Muscle of leg (tissue), 16 donors: ENCODE measurements at places on chromosomes 7 and 10.

- peak; percentile 86 for DNase-seq
These were observed 897.8 kb downstream of the CNTNAP2 start for GRCh38 chr7:147014286-147014955.

DNA sequence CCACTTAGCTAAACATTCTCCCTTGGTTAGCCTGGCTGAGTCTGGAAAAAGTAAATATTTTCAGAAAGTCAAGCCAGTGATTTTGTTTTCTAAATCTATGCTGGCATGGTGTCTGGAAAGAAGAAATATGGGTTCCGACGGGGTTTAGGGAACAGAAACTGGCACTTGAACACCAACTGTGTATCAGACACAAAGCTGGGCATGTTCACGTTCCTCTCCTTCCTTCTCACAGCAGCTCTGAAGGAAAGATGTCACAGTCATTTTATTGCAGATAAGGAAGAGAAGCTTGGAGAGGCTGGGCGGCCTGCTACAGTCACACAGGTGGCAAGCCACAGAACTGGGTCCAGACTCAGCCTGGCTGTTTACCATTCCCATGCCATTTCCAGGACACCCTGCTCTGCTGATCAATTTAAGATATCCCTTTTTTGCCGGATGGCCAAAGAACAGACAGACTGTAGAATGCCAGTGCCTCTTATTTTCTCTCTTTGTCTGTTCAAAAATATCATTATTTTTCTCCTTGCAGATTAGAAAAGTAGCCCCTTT lies 118.8 kb downstream of the HERPUD2 start:
- peak; percentile 59 for DNase-seq

DNA sequence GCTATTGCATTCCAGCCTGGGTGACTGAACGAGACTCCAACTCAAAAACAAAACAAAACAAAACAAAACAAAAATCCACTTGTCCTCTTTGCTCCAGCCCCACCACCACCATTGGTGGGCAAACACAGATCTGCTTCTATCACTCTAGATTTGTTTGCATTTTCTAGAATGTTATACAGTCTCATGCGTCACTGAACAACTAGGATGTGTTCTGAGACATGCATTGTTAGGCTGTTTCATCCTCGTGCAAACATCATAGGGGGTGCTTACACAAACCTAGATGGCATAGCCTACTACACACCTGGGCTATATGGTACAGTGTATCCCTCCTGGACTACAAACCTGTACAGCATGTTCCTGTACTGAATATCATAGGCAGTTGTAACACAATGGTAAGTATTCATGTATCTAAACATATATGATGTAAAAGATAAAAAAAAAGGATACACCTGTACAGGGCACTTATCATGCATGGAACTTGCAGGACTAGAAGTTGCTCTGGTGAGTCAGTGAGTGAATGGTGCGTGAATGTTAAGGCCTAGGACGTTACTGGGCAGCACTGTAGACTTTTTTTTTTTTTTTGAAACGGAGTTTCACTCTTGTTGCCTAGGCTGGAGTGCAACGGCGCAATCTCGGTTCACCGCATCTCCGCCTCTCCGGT lies 45.3 kb downstream of the BTBD16 start:
- DNase-seq: no peak

DNA sequence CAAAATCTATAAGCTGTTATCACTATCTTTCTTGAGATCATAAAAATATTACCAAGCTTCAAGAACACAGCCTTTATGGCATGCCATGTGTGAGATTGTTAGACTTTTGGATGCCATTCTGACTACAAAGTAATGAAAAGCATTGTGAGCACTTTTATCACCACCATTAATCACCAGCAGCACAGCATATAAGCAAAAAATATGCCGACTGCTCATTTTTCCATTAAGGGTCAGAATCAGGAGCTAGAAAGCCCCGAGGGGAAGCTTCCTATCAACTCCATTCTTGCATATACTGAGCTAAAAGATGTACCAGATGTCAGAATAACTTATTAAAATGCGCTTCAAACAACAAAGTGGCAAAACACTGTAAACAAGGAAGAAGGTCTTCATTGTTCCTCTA lies 114.3 kb downstream of the LMBR1 start:
- no peak for DNase-seq

- peak; percentile 23 for DNase-seq
These were observed 95.2 kb downstream of the PFKFB3 start for GRCh38 chr10:6297951-6298381.

- peak; percentile 82 for DNase-seq
These were observed 9.0 kb downstream of the SKIDA1 start for GRCh38 chr10:21516242-21517131.

DNA sequence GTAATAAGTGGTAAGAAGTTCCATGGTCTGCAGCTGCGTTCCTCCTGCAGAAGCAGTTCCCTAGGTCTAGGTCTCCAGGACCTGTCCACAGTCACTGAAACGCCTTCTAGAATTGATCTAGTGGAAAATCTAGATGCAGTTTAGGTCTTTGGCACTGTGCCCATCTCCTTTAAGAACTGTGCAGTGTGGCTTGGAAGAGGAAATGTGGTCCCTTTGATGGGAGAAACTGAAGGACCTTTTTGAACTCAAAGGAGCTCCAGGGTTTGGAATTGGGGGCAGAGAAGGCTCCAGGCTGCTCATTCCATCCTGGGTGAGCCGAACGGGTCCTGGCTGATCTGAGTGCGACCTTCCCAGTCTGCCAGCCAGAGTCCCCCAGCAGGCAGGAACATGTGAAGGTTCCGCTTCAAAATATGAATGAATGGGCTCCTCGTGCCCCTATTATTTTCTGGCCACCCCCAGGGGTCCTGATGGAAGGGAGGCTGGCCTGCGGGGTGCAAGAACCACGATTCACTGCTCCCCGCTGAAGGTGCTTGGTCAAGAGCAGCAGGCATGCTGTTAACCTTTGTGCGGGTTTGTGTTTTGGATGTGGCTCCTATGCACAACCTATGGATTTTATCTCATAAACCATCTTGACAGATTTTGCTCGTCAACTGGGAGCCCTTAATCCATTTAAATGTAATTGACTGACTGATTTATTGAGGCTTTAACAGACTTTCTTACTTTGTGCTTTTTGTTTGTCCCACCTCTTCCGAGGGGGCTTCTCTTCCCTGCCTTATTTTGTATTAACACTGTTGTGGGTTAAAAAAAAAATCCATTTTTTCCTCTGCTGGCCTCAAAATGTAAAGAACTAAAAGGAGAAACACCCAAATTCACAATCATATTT lies 36.7 kb downstream of the ZNF467 start:
- peak; percentile 28 for DNase-seq

GRCh38 chr7:104855861-104856260 lies 158.1 kb upstream of the KMT2E start:
- no peak for DNase-seq

DNA sequence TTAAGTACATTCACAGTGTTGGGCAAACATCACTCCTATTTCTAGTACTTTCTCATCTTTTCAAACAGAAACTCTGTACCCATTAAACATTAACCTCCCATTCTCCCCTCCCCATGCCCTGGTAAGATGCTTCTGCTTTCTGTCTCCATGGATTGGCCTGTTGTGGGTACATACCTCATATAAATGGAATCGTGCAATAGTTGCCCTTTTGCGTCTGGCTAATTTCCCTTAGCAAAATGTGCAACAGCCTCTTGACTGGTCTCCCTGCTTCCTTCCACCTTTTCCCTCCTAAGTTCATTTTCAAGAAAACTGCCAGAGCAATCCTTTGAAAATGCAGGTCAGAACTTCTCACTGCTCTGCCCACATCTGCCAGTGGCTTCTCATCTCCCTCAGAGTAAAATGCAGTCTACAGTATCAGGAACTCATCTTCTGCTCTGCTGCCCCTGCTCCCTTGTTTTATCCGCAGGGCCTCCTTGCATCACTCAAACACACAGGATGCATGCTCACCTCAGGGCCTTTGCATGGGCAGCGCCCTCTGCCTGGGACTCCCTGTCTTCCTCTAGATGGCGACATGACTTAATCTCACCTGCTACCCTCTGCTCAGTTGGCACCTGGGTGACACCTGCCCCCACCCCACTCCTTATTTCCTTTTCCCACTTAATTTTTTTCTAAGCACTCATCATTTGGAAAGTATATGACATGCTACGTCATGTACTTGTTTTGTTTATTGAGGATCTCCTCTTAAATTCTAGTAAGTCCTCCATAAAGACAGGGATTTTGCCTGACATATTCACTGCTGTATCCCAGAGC lies 44.3 kb upstream of the ECHDC3 start:
- DNase-seq: no peak

DNA sequence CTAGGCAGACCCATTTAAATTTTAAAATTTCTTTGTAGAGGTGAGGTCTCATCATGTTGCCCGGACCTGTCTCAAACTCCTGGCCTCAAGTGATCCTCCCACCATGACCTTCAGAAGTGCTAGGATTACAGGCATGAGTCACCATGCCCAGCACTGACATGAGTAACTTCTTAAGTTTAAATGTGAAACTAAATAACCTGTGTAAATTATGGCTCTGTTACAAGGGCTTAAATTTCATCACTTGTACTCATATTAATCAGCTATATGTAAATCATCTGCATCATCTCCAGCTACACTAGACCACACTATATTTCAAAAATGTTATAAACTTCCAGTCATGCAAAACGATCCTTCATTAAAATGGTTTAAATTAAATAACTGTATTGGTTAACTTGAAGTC lies 56.1 kb downstream of the ATAD1 start:
- DNase-seq: no peak

DNA sequence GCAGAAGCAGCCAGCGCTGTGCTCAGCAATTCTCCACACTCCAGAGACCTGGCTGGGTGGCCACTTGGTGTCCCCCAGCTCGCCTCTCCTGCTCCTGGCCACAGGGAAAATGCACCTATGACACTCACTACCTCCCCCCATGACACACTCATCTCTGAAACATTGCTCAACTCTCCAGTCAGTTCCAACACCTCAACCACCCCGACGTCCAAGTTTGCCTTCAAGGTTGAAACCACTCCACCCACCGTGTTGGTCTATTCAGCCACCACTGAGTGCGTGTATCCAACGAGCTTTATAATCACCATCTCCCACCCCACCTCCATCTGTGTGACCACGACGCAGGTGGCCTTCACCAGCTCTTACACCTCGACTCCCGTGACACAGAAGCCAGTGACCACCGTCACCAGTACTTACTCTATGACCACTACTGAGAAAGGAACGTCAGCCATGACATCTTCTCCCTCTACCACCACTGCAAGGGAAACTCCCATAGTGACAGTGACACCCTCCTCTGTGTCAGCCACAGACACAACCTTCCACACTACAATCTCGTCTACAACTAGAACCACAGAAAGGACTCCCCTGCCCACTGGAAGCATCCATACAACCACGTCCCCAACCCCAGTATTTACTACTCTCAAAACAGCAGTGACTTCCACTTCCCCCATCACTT lies 2.7 kb downstream of the MUC3A start:
- DNase-seq: no peak

DNA sequence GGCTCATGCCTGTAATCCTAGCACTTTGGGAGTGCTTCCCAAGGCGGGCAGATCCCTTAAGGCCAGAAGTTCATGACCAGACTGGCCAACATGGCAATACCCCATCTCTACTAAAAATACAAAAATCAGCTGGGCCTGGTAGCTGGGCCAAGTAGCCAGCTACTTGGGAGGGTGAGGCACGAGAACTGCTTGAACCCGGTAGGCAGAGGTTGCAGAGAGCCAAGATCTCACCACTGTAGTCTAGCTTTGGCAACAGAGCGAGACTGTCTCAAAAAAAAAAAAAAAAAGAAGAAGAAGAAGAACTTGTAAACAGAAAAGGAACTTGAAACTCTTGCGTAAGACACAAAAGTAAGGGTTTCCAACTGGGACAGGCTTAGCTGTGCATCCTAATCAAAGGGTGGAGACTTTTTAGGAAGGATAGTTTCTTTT lies 5.6 kb upstream of the IFIT2 start:
- peak; percentile 77 for DNase-seq

- DNase-seq: no peak
These were observed 88.0 kb upstream of the ELMO1 start for GRCh38 chr7:37536706-37537105.

GRCh38 chr10:55374917-55375316 lies 573.9 kb upstream of the PCDH15 start:
- peak; percentile 0 for DNase-seq

GRCh38 chr7:88259656-88260380 lies 40.0 kb upstream of the SRI start:
- DNase-seq: no peak

DNA sequence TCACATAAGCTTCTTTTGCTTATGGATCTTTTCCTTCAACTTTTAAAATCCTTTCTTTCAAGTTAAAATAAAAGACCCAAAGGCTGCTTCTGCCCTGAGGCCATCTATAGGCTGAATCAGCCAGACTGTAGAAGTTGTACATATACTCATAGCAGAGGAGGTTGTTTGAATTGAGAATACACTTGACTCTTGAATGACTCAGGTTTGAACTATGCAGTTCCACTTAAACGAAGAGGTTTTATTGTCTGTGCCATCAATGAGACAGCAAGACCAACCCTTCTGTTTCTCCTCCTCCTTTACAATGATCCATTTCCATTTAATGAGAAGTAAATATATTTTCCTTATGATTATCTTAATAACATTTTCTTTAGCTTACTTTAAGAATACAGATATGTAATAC lies 5.8 kb downstream of the ZNF365 start:
- no peak for DNase-seq

DNA sequence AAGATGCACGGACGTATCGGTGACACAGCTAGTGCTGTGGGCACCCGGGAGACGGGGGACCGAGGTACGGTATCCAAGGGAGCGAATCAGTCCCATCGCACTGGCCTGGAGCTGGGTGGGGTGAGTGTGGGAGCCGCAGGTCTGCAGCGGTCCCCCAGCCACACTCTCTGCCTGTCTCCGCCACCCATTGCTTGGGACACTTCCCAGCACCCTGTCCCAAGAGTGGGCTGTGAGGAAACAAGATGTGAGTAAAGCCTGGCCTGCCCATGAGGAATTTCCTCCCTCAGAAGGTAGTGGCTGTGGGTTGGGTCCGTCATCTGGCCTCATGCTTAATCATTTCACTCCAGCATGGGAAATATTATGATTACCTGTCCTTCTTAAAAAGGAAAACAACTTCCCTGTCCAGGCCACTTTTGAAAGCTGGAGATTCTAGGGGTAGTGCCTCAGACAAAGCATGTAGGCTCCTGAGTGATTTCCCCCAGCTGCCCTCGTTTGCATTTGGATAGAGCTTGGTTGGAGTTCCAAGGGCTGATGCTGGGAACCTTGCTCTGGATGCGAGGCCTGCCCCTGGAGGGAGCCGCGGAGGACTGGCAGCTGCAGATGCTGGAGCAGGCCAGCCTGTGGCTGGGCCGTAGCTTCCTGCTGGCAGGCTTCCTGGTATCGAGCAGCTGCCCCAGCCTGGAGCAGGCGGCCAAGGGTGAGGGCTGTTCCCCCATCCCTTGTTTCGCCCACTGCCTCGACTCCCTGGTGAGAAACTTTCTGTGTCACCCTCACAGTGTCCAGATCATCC lies 6.2 kb upstream of the ACTR3C start:
- peak; percentile 79 for DNase-seq

DNA sequence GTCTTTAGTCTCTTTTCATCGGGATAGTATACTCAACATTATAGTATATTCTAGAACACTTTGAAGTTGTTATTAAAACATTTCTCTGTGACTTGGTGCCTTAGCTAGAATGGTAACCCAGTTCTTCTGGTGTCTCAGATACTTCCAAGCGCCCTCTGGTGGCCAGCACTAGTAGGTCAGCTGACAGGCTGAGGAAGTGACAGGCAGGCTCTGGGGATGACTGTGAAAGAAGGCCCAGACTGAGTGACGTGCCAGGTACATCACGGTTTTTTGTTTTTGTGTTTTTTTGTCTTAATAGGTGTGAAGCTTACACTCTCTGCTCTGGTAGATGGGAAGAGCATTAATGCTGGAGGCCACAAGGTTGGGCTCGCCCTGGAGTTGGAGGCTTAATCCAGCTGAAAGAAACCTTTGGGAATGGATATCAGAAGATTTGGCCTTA lies 5.1 kb downstream of the COMTD1 start:
- peak; percentile 87 for DNase-seq
